ENCODE measurements at places on chromosomes 7 and 10.

GRCh38 chr7:149736478-149737360 is 36.7 kb downstream of the ZNF467 start:
- DNase-seq, result no peak

DNA sequence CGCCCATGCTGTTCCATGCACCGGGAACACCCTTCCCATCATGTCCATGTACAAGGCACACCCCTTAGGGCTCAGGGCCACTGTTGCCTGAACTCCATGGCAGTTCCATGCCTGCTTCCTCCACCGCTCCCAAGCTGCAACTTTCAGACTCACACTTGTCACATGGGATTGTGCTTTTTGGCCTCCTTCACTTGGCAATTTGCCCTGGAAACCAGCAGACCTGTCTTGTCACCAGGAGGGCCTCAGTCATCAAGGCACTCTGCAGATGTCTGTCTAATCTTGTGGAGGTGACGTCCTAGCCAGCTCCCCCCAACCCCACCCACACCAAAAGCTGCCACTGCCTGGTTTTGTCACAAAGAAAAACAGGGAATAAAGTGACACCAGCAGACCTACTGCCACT is 47.5 kb downstream of the CARD11 start:
- DNase-seq, result no peak

DNA sequence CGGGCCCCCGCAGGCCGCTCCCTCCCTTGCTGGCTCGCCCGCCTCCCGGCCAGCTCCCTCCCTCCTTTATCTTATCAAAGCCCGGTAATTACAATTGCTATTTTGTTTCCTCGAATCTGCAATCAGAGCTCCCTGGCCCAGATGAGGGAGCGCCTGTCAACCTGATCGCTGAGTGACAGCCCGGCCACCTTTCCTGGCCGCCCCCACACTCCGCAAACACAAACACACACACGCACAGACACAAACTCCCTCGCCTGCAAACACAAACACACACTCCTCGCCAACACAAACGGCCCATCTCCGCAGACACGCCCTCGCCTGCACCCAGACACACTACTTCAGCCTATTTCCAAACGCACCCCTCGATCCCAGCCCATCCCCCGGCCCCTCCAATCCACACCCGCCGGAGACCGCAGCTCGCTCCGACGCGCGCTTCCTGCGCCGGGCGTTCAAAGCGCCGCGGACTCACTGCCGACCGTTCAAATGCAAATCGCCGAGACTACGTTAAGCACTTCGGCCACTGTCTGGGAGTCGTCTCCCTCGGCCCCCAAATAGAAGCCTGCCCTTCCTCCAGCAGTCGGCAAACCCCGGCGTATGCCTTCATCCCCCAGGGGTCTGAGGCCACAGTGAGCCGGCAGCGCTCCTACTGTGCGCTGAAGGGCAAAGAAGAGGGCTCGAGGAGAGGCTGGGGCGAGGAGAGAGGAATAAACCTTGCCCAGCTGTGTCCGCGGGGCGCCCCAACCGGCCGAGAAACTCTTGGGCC is 3.0 kb upstream of the FGF8 start:
- no peak for DNase-seq

- DNase-seq, result no peak
Measured at GRCh38 chr7:136342251-136342650, 365.1 kb upstream of the MTPN start.

Data from stimulated activated CD8-positive, alpha-beta memory T cell treated with anti-CD3 and anti-CD28 coated beads, Interleukin-7, amount 100 ng/mL, for 4 hours (primary cell).